ENCODE measurements at places on chromosomes 13 and 19.

DNA sequence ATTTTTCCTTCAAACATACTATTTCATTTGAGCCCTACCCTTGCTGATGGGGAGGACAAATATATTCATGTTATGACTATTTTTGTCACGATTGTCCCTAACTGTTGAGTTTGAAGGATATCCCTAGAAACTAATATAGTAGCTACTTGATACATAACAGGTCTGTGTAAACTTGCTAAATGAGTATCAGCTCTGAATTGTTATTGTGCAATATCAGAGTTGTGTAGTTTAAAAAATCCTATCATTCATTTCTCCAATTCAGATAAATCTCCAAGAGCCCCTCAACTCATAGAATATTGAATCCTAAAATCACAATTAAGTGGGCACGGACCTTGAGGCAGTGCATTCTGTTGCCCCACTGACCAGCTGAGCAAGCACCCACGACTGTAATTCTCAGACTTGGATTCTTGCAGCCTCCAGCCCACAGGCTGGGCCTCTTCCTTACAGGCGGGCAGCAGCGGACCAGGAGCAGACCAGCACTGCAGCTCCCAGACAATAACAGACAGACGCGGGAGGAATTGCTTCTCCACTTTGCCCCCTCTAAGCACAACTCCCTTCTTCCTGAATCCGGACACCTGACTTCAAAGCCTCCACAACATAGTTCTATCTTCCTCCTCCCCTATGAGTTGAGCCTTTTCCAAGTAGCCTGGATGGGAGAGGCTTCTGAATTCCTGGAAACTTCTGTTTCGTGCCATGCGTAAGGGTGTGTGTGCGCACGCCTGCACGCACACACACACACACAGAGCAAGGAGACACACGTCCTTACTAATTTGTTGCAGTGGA is 337.6 kb upstream of the ARGLU1 start:
- DNase-seq: no peak

- no peak for DNase-seq
Measured at GRCh38 chr13:50521006-50521830, 322.3 kb downstream of the DLEU7 start.

GRCh38 chr19:57050863-57051262 is 68.9 kb upstream of the USP29 start:
- no peak for DNase-seq

- no peak for DNase-seq
Measured at GRCh38 chr19:38922482-38922881, 8.1 kb downstream of the SARS2 start.

DNA sequence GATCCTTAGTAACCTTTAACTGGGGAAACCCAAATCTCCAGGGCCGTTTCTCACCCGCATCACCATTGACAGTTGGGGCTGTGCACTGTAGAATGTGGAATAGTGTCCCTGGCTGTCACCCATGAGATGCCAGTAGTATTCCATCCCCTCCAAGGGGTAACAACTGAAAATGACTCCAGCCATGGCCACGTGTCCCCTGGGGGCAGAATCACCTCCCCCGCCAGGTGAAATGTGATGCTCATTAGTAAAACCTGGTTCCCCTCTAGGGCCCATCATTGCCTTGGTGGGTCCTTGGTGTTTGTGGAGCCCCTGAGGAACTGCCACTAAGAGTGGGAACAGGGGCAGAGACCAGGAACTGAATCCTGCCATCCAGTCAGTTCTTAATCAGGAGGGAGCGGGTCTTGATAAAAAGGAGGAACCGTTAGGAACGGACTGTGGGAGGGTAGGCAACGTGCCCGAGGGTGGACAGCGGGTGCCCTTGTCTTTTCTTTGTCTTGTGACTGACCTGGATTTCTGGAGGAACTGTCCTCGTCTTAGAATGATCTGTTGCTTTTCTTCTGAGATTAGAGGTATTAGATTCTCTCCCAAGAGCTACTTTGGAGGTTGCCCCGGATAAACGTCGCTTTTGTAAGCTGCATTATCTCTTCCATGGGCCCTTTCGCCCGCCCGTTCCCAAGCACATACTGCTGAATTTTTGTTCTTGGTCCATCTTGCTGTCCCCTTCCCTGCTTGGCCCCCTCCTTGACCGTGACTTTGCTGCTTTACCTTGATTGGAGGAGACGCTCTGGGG is 3.5 kb downstream of the MYO9B start:
- no peak for DNase-seq

DNA sequence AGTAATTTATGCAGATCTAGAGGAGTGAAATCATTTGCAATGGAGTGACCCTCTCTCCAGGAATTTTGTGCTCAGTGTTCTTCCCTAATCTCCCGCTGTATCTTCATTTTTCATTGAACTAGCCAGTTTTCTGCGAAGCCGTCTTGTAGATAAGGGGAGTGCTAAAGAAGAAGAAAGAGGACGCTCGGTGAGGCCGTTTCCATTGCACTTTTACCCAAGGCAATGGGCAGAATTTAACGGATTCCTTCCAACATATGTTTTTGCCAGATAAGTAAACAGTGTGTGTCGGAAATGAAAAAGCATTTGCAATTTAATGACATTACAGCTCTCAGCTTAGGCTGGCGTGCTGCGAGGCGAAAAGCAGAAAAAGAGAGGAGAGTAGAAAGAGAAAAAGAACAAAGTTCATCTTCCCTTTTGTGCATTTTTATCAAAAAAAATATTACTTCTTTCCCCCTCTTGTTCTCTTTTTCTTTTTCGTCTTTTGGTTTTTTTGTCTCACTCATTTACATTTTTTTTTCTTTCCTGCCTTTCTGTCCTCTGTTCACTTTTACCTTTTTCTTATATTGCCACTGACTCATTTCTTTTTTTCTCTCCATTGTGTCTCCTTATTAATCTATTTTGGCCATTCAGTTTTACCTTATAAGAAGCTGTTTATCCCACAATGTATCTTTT is 49.9 kb downstream of the SOX21 start:
- DNase-seq: no peak

DNA sequence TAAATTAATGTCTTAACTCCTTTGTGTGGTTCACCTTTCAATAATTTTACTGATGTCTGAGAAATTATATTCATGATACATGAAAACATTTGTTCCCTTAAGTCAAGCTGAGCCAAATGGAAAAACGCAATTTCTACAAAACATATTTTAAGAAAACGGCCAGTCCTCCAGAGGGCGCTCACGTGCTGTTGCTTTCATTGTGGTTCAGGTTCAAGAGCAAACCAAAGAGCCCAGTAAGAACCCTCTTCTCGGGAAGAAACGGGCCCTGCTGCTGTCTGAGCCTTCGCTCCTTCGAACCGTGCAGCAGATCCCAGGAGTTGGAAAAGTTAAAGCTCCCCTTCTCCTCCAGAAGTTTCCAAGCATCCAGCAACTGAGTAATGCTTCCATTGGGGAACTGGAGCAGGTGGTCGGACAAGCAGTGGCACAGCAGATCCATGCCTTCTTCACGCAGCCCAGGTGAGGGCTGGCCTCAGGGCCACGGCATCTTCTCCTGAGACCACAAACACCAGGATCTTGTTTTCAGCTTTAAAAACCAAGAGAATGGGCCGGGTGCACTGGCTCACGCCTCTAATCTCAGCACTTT is 4.3 kb downstream of the FAAP24 start:
- DNase-seq: peak; percentile 33

DNA sequence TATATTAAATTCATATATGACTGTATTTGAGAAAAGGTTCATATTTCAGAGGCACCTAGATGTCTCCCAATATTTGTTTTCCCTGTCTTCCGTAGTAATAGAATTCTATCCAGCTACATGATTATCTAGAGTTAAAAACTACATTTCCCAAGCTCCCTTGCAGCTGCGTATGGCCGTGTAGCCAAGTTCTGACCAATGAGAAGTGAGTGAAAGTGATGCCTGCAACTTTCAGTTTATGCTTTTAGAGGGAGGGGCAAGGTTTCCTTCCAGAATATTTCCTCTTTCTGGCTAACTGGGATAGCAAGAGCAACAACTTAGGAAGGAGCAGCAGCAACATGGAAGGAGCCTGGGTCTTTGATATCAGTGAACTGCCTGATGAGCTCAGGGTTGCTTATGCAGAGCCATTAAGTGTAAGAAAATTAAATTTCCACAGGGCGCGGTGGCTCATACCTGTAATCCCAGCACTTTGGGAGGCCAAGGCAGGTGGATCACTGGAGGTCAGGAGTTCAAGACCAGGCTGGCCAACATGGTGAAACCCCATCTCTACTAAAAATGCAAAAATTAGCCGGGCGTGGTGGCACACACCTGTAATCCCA is 23.2 kb upstream of the CYP2A13 start:
- peak; percentile 12 for DNase-seq

GRCh38 chr13:33134213-33134612 is 118.0 kb downstream of the KL start:
- DNase-seq: no peak

DNA sequence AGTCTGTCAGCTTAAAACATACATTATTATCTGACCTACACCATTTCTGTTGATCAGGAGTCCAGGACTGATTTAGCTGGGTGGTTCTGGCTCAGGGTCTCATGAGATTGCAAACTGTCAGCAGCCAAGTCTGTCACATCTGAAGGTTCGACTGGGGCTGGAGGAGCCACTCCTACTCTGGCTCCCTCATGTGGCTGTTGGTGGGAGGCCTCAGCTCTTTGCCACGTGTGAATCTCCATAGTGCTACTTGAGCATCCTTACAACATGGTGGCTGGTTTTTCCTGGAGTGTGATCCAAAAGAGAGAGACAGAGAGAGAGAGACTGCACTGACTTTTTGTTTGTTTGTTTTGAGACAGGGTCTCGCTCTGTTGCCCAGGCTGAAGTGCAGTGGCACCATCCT is 63.6 kb upstream of the NFIC start:
- no peak for DNase-seq

GRCh38 chr13:94020833-94021232 is 458.6 kb downstream of the DCT start:
- no peak for DNase-seq

- DNase-seq: no peak
Measured at GRCh38 chr19:28021259-28022185, 1191.4 kb downstream of the UQCRFS1 start.

DNA sequence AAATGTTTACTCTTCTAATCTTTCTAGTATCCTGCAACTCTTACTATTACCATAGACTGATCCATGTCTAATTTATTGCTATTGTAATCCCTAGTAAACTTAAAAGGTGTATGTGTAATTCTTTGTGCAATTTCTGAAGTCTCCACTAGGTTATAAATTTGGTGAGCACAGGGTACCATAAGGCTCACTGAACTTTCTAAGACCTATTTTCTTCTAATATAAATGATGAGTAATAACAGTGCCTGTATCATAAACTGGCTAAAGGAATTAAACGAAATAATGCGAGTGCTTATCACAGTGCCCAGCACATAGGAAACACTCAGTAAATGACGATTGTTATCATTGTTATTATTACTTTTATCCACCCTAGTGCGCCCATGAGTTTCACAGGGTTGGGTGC is 119.1 kb downstream of the KLF12 start:
- DNase-seq: no peak

- DNase-seq: no peak
Measured at GRCh38 chr19:13212759-13213330, 62.6 kb downstream of the IER2 start.

GRCh38 chr19:6738787-6739389 is 592 bp upstream of the TRIP10 start:
- no peak for DNase-seq

DNA sequence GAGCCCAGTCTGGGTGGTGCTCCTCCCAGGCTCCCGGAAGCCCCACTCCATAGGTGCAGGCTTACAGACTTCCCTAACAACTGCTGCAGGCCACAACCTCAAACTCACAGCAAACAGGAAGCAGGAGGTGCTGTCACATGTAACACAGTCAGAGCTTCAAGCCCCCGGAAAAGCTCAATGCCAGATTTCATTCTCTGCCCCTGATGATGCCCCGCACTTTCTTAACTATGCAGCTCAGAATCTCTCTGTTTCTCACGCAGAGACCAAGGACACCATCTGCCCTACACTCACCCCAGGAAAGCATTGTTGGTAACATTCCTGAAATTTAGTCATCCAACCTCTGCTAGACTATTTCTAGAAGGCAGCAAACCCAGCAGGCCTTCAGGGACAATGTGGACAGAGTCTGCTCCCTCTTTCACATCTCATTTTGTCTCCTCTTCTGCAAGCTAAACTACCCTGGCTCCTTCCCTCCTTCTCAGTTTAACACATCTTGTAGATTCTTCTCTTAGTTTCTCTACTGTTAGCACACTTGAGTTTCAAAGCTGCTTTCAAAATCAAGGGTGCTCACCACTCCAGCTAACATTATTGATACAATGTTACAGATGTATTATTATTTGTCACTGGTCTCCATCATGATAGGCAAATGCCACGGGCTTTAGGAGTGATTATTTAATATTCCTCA is 162.5 kb downstream of the KCTD12 start:
- DNase-seq: no peak

GRCh38 chr19:51781999-51782398 is 13.0 kb upstream of the FPR3 start:
- no peak for DNase-seq

GRCh38 chr13:20144141-20144850 is 16.6 kb downstream of the GJA3 start:
- no peak for DNase-seq

DNA sequence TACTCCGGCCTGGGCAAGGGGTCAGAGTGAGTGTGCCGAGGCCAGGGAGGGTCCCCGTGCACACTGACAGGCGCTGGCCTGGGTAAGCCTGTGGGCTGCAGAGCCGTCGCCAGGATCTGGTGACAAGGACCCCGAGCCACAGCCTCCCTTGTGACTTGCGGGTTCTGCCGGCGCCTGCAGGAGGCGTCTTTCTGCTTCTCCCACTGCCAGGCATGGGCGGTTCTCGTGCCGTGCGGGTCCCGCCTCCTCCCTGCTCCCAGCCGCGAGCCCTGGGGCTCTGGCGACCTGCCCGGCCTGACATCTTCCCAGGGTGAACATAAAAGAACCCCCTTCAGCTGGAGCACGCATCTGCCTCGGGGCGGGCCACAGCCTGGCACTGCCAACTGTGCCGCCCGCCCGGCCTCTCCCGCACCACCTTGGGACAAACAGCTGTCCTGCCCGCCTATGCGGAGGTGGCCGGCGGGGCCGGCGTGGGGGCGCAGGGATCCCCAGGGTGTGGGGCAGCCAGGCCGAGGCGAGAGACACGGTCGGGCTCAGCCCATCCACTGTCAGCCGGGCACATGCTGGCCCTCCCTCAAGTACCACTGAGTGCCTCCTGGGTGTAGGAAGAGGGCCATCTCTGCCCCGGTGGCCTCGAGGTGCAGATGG is 1.5 kb upstream of the HCN2 start:
- DNase-seq: no peak

DNA sequence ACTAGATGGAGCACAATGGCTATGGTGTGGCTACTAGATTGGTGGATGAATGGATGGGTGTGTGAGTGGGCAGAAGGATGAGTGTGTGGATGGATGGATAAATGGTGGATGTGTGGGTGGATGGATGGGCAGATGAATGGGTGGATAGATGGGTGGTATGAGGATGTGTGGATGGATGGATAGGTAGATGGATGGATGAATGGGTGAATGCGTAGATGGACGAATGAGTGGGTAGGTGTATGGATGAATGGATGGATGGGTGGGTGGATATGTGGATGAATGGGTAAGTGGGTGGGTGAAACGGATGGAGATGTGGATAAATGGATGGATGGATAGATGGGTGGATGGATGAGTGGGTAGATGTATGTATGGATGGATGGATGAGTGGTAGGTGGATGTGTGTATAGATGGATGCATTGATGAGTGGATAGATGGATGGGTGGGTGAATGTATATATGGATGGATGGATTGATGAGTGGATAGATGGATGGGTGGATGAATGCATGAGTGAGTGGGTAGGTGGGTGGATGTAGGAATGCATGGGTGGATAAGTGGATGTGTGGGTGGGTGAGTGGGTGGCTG is 114.2 kb downstream of the TEX29 start:
- DNase-seq: no peak

GRCh38 chr19:1690699-1691307 is 38.4 kb upstream of the TCF3 start:
- no peak for DNase-seq

All from GM19239 (cell line).